Kidney (tissue), 22 donors: ENCODE measurements at places on chromosomes 7 and 10. TPM values are rescaled to one million over a fixed set of nuclear protein-coding genes. Genes with fewer than 3 reads are reported as not detected.

GJC3 gene
- not detected for total RNA-seq

CCZ1 gene
- total RNA-seq: 85.2 TPM

SPDYE11 gene
- not detected for total RNA-seq

SPDYE5 gene
- total RNA-seq: not detected

VAX1 gene
- total RNA-seq: not detected

JCAD gene
- 27.1 TPM for total RNA-seq

MYO1G gene
- total RNA-seq: 14.3 TPM

PNLIPRP3 gene
- total RNA-seq: not detected

GRCh38 chr10:127649642-127650041 is 87.3 kb upstream of the FOXI2 start:
- no peaks in the 10 kb centered on the region for H3K27me3 ChIP-seq
- H3K27ac ChIP-seq: no peak overlapping the region
- no peaks in the 10 kb centered on the region for H3K4me1 ChIP-seq
- DNase-seq: no peak
- H3K36me3 ChIP-seq: no peaks in the 10 kb centered on the region

- no peaks in the 10 kb centered on the region for H3K36me3 ChIP-seq
- no peak overlapping the region for H3K27ac ChIP-seq
- no peak overlapping the region for H3K4me3 ChIP-seq
- no peaks in the 10 kb centered on the region for H3K27me3 ChIP-seq
Measured at GRCh38 chr7:159272739-159273138, 128.1 kb upstream of the VIPR2 start.

DNA sequence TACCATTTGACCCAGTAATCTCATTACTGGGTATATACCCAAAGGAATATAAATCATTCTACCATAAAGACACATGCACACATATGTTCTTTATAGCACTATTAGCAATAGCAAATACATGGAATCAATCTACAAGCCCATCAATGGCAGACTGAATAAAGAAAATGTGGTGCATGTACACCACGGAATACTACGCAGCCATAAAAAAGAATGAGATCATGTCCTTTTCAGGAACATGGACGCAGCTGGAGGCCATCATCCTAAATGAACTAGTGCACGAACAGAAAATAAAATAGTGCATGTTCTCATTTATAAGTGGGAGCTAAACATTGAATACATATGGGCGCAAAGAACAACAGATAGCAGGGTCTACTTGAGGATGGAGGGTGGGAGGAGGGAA is 26.6 kb downstream of the NRP1 start:
- no peak overlapping the region for H3K4me3 ChIP-seq
- H3K27me3 ChIP-seq: no peaks in the 10 kb centered on the region
- H3K36me3 ChIP-seq: peaks cover 5% of the 10 kb centered on the region
- H3K27ac ChIP-seq: no peak overlapping the region

- no peak overlapping the region for H3K4me3 ChIP-seq
- no peak overlapping the region for H3K27ac ChIP-seq
- no peaks in the 10 kb centered on the region for H3K4me1 ChIP-seq
- H3K27me3 ChIP-seq: no peaks in the 10 kb centered on the region
- DNase-seq: no peak
- no peaks in the 10 kb centered on the region for H3K36me3 ChIP-seq
Measured at GRCh38 chr10:63375859-63376258, 89.9 kb downstream of the JMJD1C start.

- no peaks in the 10 kb centered on the region for H3K4me1 ChIP-seq
- H3K27ac ChIP-seq: no peak overlapping the region
- DNase-seq: no peak
- no peaks in the 10 kb centered on the region for H3K36me3 ChIP-seq
- no peaks in the 10 kb centered on the region for H3K27me3 ChIP-seq
Measured at GRCh38 chr7:45026984-45027773, 27.2 kb downstream of the CCM2 start.

DNA sequence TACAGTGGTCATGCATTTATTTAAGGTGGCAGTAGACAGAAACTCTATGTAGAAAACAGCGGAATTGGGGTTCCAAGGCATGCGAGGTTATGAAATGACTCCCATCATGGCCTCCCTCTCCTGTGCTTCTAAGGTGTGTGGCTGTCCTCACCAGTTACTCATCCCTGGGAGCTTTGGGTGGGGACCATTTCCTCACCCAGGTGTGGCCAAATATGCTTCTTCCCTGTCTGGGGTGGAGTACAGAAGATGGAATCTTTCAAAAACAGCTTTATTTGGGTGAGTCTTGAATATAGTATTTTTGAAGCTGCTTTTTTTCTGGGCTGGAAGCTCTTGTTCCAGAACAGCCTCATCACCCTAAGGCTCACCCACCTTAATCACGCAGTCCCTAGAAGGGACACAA is 139.0 kb downstream of the NRF1 start:
- no peak overlapping the region for H3K4me3 ChIP-seq
- no peak overlapping the region for H3K27ac ChIP-seq
- no peaks in the 10 kb centered on the region for H3K36me3 ChIP-seq
- DNase-seq: no peak
- H3K4me1 ChIP-seq: no peaks in the 10 kb centered on the region

GRCh38 chr7:143381427-143382125 is 431 bp downstream of the ZYX start:
- peak overlapping the region; percentile 85 for H3K27ac ChIP-seq
- DNase-seq: peak; percentile 91
- peaks cover 4% of the 10 kb centered on the region for H3K36me3 ChIP-seq
- H3K4me1 ChIP-seq: peaks cover 3% of the 10 kb centered on the region

DNA sequence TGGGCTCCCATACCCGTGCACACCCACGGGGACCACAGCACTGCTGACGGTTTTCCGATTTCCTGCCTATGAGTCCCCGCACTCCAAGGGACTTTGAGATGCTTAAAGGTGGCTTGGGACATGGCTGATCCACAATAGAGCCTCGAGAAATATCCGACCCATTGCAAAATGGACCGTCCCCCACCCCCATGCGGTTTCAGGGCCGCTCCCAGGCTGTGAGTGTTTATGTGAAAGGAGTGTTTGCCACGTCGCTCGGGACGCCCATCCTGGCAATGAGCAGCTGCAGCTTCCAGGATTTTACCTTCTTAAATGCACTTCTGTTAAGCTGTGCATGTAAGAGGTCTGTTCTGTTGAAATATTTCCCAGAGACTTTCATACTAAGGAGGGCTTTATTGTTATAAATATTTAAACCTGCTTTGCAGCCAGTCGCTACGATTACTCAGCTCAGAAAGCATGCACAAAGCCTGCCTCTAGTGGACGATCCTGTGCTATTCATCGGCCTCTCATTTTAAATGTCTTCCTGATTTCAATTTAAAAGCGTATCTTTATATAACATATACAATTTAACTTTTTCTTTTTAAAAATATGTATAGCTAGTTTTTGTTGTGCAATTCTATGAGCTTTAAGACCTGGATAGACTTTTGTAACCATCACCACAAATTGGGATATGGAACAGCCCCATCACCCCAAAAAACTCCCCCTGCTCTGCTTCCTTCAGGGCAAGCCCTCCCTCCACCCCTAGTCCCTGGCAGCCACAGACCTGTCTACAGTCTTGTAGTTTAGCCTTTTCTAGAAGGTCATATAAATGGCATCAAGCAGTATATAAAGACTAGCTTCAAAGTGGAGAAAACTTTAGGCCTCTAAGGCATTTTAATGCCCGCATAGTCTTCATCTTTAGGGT is 418.3 kb downstream of the PAXIP1 start:
- no peaks in the 10 kb centered on the region for H3K4me1 ChIP-seq
- H3K27ac ChIP-seq: no peak overlapping the region
- no peaks in the 10 kb centered on the region for H3K27me3 ChIP-seq
- H3K36me3 ChIP-seq: no peaks in the 10 kb centered on the region
- no peak for DNase-seq

DNA sequence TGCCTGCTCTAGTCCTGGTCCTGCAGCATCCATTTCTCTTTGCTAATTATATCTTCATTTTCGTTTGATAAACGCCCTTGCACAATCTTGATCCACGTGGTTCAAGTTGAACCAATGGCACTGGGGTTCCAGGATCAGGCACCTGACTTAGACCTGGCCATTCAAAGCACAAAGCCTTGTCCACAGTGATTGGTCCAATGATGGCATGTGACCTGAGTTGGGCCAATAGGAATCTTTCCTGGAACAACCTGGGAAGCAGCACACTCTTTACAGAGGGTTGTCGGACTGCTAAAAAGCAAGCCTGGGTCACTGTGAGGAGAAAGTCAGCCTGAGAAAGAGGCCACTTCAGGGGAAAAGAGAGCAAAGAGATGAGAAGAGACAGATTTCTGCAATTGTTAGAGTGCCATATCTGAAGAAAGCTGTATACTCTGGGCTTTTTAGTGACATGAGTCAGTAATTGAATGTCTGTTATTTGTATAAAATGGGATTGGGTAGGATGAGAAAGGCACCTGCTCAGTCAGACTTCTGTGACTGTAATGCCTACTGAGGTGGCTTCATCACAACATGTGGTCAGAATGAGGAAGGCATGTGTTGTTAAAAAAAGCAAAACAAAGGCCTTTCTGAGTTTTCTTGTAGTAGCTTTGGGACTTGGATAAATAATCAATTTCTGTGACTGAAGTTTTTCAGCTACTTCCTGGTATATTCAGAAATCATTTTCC is 4.4 kb upstream of the STEAP4 start:
- no peaks in the 10 kb centered on the region for H3K4me1 ChIP-seq
- no peak overlapping the region for H3K4me3 ChIP-seq
- DNase-seq: no peak
- H3K27ac ChIP-seq: no peak overlapping the region
- no peaks in the 10 kb centered on the region for H3K36me3 ChIP-seq
- H3K27me3 ChIP-seq: no peaks in the 10 kb centered on the region

DNA sequence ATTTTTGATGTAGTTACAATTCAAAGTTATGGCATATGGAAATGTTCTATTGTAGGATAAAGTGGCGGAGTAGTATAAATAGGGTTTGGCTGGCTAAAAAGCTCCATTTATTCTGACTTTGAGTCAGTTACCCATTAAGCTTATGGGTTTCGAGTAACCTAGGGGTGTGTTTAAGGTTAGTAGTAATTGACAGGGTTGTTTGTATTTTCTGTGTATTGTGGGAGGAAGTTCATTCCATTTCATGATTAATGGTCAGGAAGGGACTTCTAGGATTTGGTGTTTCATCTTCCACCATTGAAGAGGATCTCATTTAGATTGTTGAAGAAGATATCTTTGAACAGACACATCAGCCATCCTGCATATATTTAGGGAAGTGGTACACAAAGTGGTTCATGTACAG is 75.0 kb downstream of the BICC1 start:
- no peak overlapping the region for H3K4me3 ChIP-seq
- H3K4me1 ChIP-seq: no peaks in the 10 kb centered on the region
- H3K27ac ChIP-seq: no peak overlapping the region

DNA sequence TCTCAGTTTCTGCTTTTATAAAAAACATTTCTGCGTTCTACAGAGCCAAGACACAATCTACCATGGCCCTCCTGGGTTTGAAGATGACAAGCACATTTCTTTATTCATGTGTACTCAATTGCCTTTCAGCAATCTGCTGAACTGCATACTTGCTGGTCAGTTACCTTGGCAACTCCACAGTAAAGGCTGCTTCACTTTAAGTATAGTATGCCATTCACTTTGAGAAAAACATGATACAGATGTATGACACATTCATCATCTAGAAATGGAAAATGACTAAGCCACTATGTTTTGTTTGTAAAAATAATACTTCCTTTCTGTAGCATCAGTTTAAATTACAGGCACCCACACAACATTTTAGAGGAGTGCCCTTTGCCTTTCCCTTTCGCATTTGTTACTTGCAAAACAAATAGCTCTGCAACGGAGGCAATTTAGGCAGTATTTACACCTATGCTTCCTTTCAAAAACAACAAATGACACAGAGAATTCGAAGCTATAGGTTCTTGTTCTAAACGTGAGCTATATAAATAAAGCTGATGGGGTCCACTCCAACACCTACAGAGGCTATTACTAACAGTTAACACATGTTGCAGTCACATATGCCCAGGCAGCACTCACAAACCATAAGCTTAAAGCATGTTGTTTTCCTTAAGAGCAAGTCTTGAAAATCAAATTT is 23.5 kb downstream of the SGCE start:
- no peak overlapping the region for H3K27ac ChIP-seq
- no peaks in the 10 kb centered on the region for H3K27me3 ChIP-seq
- H3K4me1 ChIP-seq: no peaks in the 10 kb centered on the region
- H3K4me3 ChIP-seq: no peak overlapping the region
- DNase-seq: no peak

- H3K4me1 ChIP-seq: no peaks in the 10 kb centered on the region
- H3K36me3 ChIP-seq: no peaks in the 10 kb centered on the region
- no peak overlapping the region for H3K4me3 ChIP-seq
- H3K27me3 ChIP-seq: no peaks in the 10 kb centered on the region
Measured at GRCh38 chr7:38462819-38463218, 168.4 kb downstream of the AMPH start.
